Heart left ventricle (tissue), 16 donors: ENCODE measurements at places on chromosomes 4 and X.
A peak's percentile ranks its signal among the peaks of the same experiment; 100 is the strongest.

DNA sequence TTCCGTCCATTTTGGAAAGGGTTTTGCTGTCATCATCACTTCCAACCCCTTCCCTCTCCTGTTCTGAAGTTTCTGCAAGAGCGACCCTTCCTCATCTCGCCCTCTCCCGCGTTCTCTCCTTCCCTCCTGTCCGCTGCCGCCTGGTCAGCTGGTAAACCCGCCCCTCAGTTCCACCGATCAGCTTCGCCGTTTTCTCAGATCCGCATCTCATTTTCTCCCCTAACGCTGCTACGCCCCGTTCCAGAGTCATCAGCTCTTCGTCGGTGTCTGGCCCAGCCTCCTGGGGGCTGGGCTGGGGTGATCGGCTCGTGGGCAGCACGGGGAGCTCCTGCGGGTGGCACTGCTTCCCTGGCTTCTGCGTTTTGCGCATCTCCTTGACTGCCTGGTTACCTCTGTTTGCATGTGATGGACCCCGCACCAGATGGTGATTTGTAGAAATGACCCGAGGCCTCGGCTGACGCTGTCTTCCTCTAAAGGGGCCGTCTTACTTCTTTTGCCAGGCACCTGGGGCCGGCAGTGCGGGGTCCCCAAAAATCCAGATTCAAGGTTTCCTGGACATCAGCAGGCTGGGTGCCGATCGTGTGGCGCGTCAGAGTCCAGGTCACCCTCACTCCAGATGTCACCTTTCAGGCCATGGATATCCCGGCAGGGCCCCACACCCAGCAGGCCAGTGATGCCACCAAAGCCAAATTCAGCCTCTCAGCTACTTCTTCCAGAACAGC lies 13.4 kb downstream of the CTBP1 start:
- DNase-seq, result no peak

- DNase-seq, result no peak
Measured at GRCh38 chr4:87327136-87327535, 4.5 kb upstream of the HSD17B13 start.

DNA sequence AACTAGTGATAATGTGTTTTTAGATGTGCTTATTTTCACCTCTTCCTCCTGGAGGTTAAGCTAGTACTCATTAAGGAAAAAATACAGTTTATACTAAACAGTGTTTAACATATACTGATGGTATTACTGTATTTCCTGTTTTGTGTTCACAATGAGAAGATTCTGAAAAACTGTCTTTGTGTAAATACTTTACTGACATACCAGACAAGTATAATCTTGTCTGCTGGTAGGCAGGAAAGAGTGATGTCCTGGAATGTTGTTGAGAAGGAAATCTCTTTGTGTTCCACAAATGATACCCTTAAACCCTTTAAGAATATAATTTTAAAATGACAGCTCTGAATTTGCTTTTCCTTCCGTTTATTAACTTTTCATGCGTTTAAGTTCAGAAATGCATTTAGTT lies 205.5 kb upstream of the NUDT6 start:
- DNase-seq, result no peak

DNA sequence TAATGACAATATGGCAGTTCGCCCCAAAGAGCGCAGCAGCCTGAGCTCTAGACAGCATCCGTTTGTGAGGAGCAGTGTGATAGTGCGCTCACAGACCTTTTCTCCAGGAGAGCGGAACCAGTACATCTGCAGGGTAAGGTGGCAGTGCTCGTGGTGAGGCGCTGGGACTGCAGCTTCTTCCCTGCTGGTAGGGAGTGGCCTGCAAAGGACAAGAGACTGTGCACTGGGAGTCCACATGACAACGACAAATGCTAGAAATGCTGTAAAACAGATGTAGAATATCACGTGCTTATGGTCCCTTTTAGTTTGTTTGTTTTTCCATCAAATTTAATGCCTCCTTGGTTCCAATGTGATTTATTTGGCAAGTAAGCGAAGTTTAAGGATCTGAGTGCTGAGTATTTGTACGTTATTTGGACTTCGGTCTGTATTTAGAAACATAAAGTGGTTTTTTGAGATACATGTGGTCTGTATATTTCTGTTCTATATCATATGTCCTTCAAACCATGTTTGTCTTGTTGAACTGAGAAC lies 35.8 kb downstream of the CLDN22 start:
- no peak for DNase-seq

GRCh38 chr4:79184476-79184875 lies 141.4 kb downstream of the NAA11 start:
- no peak for DNase-seq

DNA sequence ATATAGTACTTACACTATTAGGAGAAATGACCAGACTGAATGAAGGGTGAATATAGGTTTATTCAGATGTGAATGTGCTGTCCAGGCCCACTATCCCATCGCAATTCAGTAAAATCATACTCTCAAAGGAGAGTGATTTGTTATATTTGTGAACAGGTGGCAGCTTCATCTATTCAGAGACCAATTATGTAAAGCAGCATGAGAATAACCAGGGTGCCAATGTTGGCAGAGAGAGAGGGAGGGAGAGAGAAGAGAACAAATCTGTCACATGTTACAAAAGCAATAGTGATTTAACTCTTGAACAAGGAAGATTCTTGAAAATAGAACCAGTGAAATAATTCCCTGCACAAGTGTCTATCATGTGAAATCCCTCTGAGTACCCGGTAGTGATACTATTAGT lies 38.9 kb upstream of the TLL1 start:
- DNase-seq, result no peak

GRCh38 chrX:40173143-40174000 lies 75.6 kb upstream of the BCOR start:
- no peak for DNase-seq

DNA sequence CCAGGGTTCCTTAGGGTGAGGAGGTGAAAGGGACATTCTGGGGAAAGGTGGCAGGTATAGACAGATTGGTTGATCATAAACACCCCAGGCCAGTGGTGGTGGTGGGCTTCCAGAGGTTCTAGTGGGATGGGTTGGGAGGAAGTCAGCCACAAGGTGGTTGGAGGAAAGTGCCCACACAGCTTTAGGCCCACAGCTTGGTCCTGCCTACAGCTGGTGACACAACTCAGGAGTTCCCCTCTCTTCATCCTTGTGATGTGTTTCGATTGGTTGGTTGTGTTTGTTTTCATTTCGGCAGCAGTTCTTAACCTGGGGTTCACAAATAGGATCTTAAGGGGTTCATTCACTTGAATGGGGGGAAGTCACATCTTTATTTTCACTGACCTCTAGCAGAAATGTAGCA lies 157.0 kb downstream of the TMEM164 start:
- no peak for DNase-seq

- no peak for DNase-seq
Measured at GRCh38 chr4:72702948-72703347, 133.9 kb upstream of the ADAMTS3 start.

- no peak for DNase-seq
Measured at GRCh38 chr4:70613306-70614183, 15.0 kb upstream of the ENAM start.

- DNase-seq, result no peak
Measured at GRCh38 chr4:61739887-61740286, 539.8 kb downstream of the ADGRL3 start.

DNA sequence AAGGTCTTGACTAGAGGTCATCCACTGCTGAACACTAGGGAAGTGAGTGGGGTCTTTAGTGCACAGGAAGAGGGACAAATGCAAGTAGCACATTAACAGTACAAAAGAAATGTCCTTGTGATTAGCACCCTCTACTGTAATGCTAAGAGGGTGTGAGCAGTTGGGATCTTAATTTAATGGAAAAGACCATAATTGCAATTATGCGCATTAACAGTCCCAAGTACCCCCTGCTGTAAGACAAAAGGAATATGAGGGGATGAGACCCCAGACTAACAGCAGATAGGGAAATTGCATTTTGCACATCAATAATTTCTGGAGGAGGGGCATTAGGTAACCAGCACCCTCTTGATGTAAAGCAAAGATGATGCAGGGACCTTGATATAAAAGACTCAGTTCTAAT lies 285.0 kb downstream of the CHIC1 start:
- DNase-seq, result no peak

- DNase-seq, result no peak
Measured at GRCh38 chr4:101792056-101792590, 1.6 kb downstream of the BANK1 start.

GRCh38 chr4:2797545-2798305 lies 4.8 kb downstream of the SH3BP2 start:
- DNase-seq, result peak; percentile 67

- no peak for DNase-seq
Measured at GRCh38 chr4:112156553-112156952, 11.3 kb downstream of the FAM241A start.

DNA sequence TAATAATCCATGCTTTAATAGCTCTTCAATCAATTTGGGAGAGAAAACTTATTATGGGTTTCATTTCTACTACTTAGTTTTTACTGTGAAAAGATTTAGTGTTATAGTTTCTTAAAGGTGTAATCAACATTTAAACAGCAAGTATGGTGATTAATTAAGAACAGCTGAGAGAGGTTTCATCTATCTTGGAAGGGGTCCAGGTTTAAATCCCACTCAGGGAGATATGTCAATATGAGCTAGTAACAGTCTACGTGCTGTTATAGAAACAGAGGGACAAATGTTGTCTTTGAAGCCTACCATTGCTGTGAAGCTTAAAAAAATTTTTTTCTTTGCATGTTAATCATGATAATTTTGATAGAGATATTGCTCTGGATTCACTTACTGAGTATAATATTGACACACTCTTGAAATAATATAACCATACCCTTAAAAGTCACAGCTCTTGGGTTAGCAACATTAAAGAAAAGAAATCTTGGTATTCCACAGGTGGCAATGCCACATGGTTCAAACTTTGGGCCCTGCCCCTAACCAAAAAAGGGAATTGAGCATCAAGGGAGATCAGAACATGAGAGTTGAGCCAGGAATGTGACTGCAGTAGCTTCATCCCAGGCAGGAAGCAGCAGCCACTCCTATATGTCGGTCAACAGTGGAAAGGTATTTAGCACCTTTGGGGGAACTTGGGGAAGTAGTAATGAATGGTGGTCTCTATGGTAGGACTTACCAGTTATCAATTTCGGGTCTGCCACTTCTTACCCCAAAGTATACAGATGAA lies 107.8 kb downstream of the ANK2 start:
- DNase-seq, result no peak

DNA sequence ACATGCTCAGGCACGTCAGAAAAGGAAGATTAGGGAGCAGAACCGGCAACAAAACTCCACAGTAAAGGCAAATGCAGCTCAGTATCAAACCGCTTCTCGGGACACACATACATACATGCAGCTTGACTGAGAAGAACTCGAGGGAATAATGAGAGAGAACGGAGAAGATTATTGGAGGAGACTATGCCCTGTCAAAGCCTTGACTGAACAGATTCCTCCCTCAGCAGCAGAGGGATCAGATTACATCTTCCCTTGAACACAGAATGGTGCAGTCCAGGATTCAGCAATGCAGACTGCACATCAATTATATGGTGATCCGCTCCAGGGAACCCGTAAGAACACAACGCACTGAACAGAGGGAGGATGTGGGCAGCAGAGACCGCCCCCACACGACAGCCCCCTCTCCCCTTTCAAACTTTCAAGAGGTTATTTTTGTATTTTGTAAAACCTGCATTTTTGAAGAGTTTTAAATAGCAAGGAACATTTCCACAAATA lies 183.2 kb downstream of the FBXW7 start:
- no peak for DNase-seq

DNA sequence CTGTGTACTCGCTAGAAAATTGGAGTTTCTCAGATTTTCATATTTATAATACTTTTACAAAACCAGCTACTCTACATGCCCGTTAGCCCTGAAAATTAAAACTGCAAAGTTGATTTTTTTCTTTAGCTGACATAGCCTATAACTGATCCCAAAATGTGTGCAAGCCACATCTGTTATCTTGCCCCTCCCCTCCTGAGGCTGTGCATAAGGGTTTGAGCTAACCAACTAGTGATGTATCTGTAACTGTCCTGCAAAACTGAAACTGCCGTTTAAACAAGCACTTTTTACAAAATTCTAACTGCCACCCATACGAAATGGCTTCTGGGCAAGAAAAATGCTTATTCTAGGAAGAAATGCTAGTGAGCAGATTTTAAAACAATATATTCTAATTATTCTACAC lies 59.1 kb downstream of the EDNRA start:
- DNase-seq, result no peak

GRCh38 chrX:72268597-72269365 lies 8.3 kb downstream of the RPS4X start:
- DNase-seq, result no peak

GRCh38 chr4:22237155-22237751 lies 278.6 kb downstream of the ADGRA3 start:
- peak; percentile 23 for DNase-seq

- no peak for DNase-seq
Measured at GRCh38 chrX:113800955-113801354, 782.9 kb upstream of the HTR2C start.

GRCh38 chr4:17681281-17682221 lies 67.1 kb downstream of the MED28 start:
- no peak for DNase-seq

GRCh38 chrX:105475801-105476200 lies 255.3 kb upstream of the TEX13A start:
- DNase-seq, result no peak

DNA sequence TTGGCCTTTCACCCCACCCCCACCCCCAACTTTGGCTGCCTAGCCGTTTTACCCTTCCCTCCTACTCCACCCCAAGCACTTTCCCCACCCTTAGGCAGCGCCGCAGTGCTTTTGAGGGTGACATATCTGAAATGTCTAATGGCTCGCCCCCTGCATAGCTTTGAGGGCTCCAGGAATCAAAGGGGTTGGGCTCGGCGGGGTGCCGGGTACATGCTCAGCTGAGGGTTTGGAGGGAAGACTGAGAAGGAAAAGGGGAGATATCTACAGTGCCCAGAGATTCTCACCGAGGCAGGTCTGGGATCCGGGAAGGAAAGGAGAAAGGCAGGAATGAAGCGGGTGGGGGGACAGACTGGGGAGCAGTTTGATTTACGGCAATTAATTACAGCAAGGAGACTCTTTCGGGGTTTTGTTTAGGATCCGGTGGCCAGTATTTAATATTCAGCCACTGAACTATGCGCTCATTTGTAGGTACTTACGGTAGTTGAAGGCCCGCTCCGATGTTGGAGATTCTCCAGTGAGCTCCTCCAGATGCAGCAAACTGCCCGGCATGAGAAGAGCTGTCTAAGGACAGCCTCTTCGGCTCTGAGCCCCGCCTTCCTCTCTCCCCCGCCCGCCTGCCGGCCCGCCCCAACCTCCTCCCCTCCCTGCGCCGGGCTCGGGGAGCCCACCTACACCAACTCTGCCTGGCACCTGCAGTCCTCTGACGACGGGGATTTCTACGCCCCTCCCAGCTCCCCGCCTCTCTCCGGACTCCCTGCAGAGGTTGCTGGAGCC lies at the start of gene IGSF1:
IGSF1 (minus strand) TSS at position 569 of the 774 bp plus-strand sequence. CDS start 2,632 bp downstream, outside the sequence.
- DNase-seq, result no peak

DNA sequence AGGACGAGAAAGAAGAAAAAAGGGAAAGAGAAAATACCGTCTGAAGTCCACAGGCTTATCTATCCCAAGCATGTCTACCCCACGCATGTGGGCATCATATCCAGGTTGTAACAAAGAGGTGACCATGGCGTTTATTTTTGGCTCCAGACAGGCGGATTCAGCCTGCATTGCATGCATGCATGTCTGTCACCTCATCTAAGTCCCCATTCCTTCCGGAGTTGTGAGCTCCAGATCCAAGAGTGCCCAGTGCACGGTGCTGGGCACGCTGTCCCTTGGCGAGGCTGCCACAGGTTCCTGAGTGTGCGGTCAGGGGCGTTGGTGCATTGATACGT lies 905 bp upstream of the GALNTL6 start:
- no peak for DNase-seq
